Muscle of leg (tissue), 16 donors: ENCODE measurements at places on chromosomes 1 and 21. TPM values are rescaled to one million over a fixed set of nuclear protein-coding genes. Genes with fewer than 3 reads are reported as not detected.

The PERM1 gene
- 1.2 TPM for polyA plus RNA-seq

The LCE2C gene
- polyA plus RNA-seq, result not detected

- no peak for DNase-seq
Observed at GRCh38 chr1:244335456-244335855, 116.3 kb downstream of the ADSS2 start.

DNA sequence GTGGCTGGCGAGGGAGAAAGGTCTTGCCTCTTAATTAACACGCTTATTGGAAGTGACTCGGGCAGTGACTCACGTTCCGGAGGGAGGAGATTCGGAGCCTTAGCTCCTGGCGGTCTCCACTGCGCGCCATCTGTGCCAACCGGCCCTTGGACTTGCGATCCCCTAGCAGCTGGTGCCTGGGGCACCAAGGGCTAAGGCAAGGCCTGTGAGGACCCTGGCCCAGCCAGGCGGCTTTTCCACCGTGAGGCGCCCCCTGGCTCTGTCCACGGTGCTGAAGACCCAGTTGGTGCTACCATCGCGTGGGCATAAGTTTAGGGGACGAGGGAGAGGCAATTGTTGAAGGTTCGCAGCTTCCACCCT is 1.3 kb upstream of the SYT6 start:
- DNase-seq, result peak; percentile 41

DNA sequence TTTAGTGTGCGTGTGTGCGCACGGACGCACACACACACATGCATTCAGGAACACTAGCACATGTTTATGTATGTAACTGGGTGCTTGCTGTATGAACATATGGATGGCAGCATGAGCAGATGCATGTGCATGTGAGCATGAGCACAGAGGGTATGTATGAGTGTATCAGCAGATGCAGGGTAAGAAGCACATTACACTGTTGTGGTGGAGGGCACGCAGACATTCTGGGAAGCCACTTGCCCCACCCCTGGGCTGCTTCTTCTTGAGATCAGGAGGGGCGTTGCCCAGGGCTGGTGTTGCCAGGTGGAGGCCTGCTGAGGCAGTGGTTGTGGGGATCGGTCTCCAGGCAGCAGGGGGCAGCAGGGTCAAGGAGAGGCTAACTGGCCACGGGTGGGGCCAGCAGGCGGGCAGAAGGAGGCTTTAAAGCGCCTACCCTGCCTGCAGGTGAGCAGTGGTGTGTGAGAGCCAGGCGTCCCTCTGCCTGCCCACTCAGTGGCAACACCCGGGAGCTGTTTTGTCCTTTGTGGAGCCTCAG is 3.9 kb upstream of the P3R3URF start:
- no peak for DNase-seq
